ENCODE measurements at places on chromosomes 2 and 18. TPM values are rescaled to one million over a fixed set of nuclear protein-coding genes. Genes with fewer than 3 reads are reported as not detected.

CFC1 gene
- not detected for total RNA-seq

SERPINE2 gene
- 201 TPM for total RNA-seq

FIGLA gene
- not detected for total RNA-seq

APOB gene
- total RNA-seq: not detected

Data from A549 treated with CORT108297 at 1 μM for 4 hours (cell line).